T-helper 2 cell (primary cell): ENCODE measurements at places on chromosomes 13 and 19.

GRCh38 chr19:50492303-50493052 lies 15.8 kb upstream of the GARIN5A start:
- no peak for DNase-seq

GRCh38 chr13:43475140-43475539 lies 311.6 kb downstream of the ENOX1 start:
- no peak for DNase-seq

GRCh38 chr13:49694446-49694845 lies 3.2 kb upstream of the EBPL start:
- DNase-seq = no peak

DNA sequence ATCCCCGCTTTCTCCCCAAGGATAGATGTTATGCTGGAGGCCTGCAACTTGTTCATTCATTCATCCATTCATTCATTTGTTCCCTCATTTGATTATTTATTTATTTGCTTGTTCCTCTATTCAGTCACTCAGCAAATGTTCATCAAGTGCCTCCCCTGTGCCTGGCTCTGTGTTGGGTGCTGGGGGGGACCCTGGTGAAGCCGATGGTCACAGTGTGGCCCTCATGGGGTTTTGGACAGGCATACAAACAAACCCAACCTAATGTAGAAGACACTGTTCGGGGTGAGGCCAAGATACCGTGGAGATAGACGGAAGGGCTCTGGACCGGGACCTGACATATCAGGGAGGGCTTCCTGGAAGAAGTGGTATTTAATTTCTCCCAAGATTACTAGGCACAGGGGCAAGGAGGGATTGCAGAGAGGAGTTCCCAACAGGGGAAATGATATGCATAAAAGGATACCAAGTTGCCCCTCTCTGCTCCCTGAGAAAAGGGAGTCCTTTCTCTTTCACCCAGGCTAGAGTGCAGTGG lies 58.1 kb downstream of the ZNF536 start:
- DNase-seq = no peak

DNA sequence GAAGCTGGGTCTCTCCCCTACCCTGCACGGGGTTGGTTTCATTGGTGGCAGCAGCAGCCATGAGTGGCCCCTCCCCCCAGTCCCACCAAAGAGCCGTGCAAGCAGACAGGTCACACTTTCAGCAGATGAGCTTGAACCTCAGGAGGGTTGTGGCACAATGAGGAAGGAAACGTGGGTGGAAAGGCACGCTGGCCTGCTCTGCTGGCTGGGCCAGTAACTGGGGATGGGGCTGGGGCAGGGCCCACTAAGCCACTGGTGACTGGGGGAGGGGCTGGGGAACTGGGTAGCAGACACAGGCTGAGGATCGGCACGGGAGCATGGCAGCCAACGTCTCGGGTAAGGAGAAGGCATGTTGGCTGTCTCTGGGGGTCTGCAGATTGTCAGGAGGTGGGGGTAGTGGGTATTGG lies at the start of gene P2RY11:
P2RY11 (plus strand) TSS at position 289 of the 407 bp plus-strand sequence; CDS start at position 318, 29 bp downstream.
- DNase-seq = no peak

DNA sequence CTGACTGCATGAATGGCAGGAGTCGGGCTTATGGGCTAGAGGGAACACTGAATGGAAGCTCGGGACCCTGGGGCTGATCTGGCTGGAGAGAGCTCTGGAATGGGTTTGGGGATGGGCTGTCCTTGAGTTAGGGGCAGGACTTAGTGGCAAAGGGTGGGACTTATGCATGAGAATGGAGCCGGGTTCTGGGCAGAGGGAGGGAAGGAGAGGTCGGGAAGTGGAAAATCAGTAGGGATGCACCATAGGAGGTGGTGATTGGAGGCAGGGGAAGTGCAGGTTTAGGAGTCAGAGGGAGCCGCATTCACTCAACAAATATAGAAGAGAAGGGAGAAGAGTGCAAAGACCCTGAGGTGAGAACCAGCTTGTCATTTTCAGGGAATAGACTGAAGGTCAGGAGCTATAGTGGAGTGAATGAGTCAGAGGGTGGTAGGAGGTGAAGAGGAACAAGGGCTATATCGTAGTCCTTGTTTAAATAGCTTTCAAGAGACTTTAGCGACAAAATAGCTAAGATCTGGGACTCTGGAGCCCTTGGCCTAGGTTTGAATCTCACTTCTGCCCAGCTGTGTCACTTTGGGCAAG lies 748 bp downstream of the RAB4B start:
- no peak for DNase-seq

- DNase-seq = no peak
Measured at GRCh38 chr13:44934724-44935123, 54.5 kb downstream of the NUFIP1 start.

DNA sequence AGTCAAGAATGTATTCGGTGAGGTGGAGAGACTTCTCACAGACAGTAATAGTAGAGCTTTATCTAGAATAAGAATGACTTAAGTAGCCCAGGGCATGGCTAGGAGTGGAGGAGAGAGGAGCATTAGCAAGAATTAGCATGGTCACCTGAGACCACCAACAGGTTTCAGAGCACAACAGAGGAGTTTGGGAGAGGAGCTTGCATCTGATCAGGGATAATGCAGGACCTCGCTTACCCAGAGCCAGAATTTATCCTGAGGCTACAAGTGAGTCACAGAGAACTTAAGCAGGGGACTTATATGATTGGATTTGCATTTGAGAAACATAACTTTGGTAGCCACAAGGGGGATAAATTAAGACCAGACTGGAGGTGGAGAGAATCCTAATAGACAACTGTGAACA lies 102.1 kb upstream of the FNDC3A start:
- no peak for DNase-seq

DNA sequence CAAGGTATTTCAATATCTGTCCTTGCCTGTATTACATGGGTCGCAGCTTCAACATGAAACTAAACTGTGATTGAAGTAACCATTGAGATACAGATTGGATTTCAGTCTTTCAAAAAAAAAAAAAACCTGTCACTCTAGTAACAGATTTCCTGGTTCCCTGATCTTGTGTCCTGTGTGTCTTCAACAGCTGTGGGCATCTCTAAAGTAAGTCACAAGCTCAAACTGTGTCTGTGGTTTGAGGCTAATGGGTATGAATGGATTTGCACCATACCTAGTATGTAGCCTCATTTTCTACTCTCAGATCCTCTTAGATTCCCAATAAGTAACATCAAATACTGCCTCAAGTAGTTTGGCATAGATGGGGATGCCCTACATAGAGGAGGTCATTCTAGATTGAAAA lies 300.1 kb downstream of the COG6 start:
- DNase-seq = no peak

GRCh38 chr19:7923295-7924191 lies 2.4 kb downstream of the CTXN1 start:
- DNase-seq = no peak

- no peak for DNase-seq
Measured at GRCh38 chr13:40518481-40518882, 148.0 kb downstream of the FOXO1 start.

DNA sequence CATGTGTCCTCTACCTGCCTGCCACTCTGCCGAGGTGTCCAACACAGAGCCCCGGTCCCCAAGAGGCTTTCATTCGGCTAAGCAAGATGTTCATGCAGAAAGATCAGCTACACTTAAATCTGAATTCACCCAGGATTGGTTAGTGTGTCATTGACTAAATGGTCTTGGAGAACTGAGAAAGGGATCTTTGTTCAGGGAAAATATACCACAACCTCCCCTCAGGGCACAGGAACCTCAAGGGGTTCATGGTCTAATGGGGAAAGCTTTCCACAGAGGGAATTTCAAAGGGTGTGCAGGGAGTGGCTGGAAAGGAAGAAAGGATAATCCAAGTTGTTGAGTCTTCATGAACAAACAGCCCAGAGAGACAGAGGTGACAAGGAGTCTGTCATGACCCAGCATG lies 14.4 kb upstream of the POP4 start:
- no peak for DNase-seq

DNA sequence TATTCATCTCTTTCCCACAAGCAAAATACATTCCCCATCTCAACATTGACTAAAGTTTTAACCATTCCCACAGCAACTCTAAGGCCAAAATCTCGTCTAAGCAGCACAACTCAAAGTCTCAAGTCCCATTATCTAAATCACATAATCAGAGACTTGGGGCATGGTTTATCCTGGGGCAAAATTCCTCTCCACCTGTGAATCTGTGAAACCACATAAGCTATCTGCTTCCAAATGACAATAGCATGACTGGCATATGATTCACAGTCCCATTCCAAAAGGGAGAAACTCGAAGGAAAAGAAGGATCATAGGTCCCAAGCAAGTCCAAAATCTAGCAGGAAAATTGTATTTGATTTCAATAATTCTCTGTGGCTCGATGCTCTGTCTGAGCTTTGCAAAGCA lies 73.0 kb downstream of the ANKRD10 start:
- no peak for DNase-seq

- no peak for DNase-seq
Measured at GRCh38 chr13:84867246-84867645, 932.0 kb downstream of the SLITRK6 start.

DNA sequence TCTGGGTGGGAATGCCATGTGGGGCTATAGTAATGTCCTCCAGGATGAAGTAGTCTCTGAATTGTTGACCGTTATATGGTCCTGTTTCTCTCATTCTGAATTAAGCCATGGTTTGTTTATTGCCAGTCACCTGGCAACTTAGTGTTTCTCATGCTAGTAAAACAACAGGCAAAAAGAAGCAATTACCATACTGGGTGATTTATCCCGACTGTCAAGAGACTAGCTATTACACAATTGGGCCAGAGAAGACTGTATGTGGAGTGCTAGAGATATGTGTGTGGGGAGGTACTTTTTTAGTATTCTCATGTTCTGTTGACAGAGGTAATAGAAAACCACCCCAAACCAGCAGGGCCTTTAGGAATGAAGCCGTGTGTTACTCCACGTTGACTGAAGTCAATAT lies 258.2 kb downstream of the TDRD3 start:
- no peak for DNase-seq

DNA sequence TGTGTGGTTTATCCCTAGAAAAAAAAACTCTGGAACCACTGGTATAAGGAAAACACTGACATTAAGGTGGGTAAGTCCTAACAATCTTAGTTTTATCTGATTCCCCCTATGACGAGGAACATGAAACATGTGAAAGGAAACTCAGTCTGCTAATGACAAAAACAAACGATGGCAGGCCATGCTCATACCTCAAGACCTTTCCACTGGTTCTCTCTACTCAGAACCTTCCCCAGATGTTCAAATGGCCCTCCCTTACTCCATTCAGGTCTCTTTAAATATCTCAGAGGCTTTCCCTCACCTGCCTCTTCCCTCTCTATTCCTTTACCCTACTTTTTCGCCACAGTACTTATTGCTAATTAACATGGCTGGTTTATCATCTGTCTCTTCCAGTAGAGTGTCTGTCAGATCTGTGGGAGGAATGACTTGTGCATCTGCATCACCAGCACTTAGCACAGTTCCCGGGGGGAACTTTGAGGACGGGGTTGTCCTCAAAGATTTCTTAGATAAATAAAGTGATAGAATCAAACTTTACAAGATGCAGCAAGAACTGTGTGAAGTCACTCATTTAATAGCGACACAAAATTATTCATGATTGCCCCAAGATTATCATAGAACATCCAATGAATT lies 1.5 kb downstream of the TUBGCP3 start:
- no peak for DNase-seq

DNA sequence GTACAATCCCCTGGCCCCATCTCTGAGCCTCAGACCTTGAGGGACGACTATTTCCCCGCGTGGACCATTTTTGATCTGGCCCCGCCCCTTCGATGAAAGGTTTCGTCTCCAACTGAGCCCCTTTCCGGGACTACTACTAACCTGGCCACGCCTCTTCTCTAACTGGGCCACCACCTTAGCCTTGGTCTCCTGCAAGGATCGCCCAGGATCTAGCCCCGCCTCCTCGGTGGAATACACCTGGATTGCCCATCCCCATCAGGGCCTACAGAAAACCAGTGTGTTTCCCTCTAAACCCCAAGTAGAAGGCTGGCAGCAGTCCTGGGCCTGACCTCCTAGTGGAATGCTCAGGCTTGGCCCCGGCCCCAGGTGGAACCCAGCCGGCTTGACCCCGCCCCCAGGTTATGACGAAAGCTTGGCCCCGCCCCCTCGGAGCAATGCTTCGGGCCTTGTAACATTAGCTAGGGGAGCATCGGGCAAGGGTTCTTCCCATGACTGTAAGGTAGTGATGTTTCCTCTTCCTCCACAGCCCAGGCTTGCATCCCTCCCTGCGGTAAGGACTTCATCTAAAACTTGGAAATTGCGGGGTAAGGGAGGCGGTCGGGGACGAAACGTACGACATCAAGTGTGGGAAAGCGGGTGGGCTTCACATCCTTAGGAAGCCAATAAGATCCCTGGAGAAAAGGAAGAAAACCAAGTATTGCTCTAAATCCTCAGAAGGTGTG lies 9.1 kb downstream of the SPACA6 start:
- peak; percentile 40 for DNase-seq

DNA sequence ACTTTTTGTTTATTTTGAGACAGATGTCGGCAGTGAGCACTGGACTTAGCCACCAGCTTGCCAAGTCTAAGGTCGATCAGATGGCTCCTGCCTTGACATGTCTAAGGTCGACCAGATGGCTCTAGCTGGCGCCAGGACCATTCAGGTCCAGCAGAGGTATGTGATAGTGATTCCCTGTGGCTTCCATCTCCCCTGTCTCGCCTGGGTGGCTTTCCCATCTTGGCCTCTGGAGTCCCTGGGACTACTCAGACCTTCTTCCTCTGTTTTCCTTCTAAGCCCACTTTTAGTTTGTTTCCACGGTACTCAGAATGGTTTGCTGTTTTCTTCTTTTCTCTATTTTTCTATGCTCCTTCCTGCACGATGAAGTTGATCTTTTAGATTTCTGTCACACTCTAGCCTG lies 1435.7 kb downstream of the UQCRFS1 start:
- DNase-seq = no peak

- DNase-seq = no peak
Measured at GRCh38 chr13:87093399-87093798, 577.8 kb upstream of the SLITRK5 start.

- DNase-seq = no peak
Measured at GRCh38 chr13:40943073-40943472, 76.0 kb downstream of the ELF1 start.

GRCh38 chr19:3656073-3656746 lies 29.6 kb upstream of the CACTIN start:
- no peak for DNase-seq

DNA sequence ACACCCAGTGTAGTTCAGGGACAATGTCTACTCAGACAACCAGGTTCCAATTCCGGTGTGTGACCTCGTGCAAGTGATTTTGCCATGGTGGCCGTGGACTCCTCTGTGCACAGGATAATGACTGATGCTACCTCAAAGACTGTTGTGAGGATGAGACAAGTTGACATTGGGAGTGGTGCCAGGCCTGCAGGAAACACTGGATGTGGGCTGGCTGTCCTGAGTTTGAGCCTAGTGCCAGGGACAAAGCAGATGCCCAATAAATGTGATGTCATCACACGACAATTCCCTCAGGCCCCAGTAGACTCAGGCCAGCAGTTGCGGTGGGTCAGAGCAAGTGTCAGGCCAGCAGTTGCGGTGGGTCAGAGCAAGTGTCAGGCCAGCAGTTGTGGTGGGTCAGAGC lies 6.2 kb upstream of the SCN1B start:
- DNase-seq = no peak
